CD4-positive, alpha-beta T cell (primary cell): ENCODE measurements at places on chromosomes 6 and 20.

GRCh38 chr20:60087563-60088105, 129.4 kb downstream of the CDH26 start:
- no peak for DNase-seq

- DNase-seq = no peak
Measured at GRCh38 chr20:55252521-55252920, 752.8 kb downstream of the CBLN4 start.

- DNase-seq = no peak
Measured at GRCh38 chr20:51640743-51641142, 98.2 kb upstream of the NFATC2 start.

- no peak for DNase-seq
Measured at GRCh38 chr6:28558629-28559028, 32.9 kb downstream of the GPX5 start.

DNA sequence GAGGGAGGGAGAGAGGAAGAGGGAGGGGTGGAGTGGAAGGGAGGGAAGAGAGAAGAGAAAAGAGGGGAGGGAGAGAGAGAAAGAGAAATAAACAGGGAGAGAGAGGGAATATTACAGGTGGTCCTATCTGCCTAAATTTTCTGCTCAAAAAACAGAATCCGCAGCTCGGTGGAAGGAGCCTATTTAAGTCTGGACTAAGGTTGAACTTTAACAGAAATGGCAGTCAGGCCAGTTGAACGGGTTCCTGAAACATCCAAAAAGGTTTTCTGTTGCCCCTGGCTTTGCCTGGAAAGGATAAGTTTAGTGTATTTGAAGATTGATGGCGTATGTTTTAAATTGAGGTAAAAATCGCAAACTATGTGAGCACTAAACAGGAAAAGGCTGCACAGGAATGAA, 2.2 kb downstream of the TFAP2B start:
- no peak for DNase-seq

- no peak for DNase-seq
Measured at GRCh38 chr6:106886922-106887797, 87.4 kb downstream of the CD24 start.

DNA sequence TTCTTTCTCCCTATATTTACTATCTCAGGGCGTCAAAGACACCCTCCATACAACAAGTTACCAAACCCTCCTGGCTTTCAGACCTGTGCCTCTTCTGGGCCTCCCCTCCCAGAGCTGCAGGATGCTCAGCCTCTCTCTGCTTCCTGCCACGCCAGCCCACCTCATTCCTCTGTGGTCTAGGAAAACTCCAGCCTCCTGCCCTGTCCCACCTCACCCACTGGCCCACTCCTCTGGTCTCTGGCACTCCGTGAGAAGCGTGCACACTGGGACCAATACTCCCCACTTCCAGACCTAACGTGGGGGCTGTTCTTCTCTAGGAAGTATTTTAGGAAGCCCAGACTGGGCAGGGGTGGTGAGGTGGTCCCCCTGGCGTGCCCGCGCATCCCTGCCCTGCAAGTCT, 9.7 kb downstream of the AGPAT4 start:
- DNase-seq = no peak

- no peak for DNase-seq
Measured at GRCh38 chr6:137121401-137121997, 51.9 kb downstream of the IL22RA2 start.

DNA sequence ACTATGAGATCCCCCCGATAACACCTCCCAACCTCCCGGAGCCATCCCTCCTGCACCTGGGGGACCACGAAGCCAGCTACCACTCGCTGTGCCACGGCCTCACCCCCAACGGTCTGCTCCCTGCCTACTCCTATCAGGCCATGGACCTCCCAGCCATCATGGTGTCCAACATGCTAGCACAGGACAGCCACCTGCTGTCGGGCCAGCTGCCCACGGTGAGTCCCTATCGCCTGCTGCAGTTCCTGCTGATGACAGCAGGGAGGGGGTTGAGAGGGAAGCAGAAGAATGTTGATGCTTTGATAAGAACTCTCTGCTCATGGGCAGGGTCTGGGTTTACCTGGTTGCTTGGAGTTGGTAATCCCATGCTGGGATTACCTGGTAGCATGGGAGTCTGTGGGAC, 91.9 kb downstream of the TOX2 start:
- no peak for DNase-seq

DNA sequence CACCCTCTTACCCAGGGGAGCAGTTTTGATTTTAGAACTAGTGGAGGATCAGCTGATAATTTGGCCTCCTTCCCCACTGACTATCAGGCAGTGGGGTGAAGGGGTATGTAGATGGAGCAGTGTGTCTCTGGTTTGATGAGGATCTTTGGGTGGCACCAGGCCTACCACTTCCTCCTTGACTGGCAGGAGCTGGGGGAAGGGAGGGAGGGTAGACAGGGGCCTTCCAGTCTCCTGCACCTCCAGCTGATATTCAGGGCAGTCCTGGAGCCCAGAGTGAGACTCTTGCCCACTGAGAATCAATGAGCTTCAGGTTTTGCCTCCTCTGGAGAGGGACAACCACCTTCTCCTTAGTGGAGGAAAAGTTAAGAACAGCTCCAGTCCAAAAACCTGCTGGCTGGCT, 3.2 kb downstream of the DEF6 start:
- peak; percentile 52 for DNase-seq
